Activated CD4-positive, alpha-beta T cell treated with anti-CD3 and anti-CD28 coated beads, Interleukin-10, Interleukin-2, amounts not matched to agents 100 ng/mL and 50 ng/mL, durations not matched to agents 16 hours and 8 hours (primary cell): ENCODE measurements at places on chromosomes 2 and 18.

- no peak for DNase-seq
Observed at GRCh38 chr2:101150306-101151145, 656 bp downstream of the TBC1D8 start.

- DNase-seq, result no peak
Observed at GRCh38 chr18:75818383-75818782, 390.9 kb upstream of the SMIM21 start.

DNA sequence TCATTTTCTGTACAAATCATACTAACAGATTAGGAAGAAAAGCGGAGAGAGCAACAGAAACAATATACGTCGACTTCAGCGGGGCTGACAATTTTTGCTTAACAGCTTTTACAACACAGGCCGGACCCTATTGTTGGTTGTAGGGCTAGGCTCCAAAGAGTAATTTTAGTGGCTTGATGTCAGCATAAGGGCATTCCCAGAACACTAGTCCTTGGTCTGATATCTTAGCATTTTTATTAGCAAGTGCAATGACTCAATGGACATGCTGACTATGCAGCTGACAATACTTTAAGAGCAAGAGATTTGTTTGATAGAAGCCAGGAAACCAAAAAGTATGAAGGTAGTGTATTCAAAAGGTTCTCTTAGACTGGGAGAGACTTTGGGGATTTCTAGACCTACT lies 209.9 kb downstream of the LNPK start:
- no peak for DNase-seq

- no peak for DNase-seq
Observed at GRCh38 chr2:19201911-19202462, 156.4 kb downstream of the OSR1 start.

- no peak for DNase-seq
Observed at GRCh38 chr18:3254725-3255124, 7.1 kb downstream of the MYL12A start.

GRCh38 chr2:198375083-198375410 lies 570.7 kb downstream of the PLCL1 start:
- DNase-seq, result no peak

DNA sequence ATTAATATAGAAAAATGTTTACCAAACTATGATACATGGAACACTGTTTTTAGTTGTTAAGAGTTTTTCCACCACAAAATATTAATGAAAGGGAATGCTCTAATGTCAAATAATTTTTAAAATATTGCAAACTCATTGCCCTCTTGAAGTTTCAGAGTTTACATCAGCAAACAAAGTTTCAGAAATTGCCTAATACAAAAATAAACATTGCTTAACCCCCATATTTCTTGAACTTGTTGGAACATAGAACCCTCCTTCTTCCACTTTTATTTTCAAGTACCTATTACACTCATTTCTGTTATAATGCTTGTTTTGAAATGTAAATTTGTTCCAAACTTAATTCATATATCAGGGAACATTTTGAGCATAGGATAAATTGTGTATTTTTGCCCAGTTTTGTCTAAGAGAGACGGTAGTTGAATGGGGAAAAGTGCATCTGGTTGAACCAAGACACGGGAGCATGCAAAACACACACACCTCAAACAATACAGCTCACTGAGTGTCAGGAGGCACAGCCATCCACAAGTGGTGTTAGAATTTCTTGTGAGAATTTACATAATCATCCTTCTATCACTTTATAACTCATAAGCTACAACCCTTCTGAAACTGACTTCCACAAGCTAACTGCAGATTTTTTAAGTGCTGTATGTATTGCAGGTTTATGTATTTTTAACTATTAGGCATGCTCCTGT lies 5.3 kb upstream of the MC4R start:
- no peak for DNase-seq

- DNase-seq, result no peak
Observed at GRCh38 chr2:38991899-38992298, 102.2 kb downstream of the ARHGEF33 start.

DNA sequence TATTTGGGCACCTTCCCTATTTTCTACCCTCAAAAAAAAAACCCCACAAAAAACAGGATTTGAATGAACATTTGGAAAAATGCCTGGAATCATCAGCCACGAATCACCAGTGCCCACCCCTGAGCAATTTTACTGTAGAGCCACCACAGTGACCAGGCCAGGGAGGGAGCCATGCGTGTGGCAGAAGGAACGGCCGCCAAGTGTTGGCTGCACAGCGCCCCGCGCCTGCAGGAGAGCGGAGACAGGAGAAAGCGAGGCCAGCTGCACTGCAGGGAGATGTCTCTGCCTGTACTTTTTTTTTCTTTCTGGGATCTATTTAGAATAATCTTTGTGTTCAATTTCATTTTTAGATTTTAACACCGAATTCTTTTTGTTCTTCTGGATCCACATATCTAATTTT lies 269.3 kb upstream of the RAB12 start:
- no peak for DNase-seq

GRCh38 chr2:98929920-98930319 lies 6.1 kb downstream of the CRACDL start:
- DNase-seq, result no peak

- no peak for DNase-seq
Observed at GRCh38 chr2:225171350-225171749, 129.1 kb upstream of the DOCK10 start.

GRCh38 chr2:108870069-108870644 lies 83.6 kb downstream of the CCDC138 start:
- DNase-seq, result no peak

- DNase-seq, result no peak
Observed at GRCh38 chr2:174877751-174878150, 113.5 kb upstream of the CHRNA1 start.

- no peak for DNase-seq
Observed at GRCh38 chr2:72548081-72548764, 277.6 kb downstream of the EXOC6B start.

DNA sequence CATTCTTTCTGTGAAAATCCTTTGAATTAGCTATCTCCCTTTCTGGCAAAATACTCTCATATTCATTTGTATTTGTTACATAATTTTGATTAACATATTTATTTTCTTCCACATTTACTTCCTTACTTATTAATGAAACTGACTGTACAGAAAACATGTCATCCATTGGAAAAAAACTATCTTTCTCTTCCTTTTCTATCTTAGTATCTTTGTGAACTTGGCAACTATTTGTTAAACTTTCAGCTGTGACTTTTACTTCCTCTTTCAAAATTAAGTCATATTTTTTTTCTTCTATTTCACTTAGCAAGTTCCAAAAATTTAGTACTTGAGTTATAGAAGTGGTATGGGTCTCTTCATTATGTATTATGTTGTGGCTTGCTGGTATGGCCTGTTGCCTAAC lies 2.6 kb downstream of the RAD51AP2 start:
- DNase-seq, result no peak
